M059J (cell line): ENCODE measurements at places on chromosomes 1 and 21.

DNA sequence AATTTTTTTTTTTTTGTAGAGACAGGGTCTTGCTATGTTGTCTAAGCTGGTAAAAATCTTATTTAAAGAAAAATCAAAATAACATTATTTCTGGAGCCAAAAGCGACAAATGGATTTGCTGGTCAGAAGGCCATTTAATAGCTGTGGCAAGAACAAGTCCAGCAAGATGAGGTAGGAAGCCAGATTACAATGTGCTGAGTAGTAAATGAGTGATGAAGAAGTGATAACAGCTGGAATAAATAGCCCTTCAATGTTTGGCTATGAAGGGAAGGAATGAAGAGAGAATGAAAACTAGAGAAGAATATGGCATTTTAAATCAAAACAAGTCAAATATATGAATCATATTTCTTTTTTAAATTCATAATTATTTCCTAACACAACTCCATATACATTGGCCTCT lies 34.5 kb downstream of the SYDE2 start:
- no peak for DNase-seq

DNA sequence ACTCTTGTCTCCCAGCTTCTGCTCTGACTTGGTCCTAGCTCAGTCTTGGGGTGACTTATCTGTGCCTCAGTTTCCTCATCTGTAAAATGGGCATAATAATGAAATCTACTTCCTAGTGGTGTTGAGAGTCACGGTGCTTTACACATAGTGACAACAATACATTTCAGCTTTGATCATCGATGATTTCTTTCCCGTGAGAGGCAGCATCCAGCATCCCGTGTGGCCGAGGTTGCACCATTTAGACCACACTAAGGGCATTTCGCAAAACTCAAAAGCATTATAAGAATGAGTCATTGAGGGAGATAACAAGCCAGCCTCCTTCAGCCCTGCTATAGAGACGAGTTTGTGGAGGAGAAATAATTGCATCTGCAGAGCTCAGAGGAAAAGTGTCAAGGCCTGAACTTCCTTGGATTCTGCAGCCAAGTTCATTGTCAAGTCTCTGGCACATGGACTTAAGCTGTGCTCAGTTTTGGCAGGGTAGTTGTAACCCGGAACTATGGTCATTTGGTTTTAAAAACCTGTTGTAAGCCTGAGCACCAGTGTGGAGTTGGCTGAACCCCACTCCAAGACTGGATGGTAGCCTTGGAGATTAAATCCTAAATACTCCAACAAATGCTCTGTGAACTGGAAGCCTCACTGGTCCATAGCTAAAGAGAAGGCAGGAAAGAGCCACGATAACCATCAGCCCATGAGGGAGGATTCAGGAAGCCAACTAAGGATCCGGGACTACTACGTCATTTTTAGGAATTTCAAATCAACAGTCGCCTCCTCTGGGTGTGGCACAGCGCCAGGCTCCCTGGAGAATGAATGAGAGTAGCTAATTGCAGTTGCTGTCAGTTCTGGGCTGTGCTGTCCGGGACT lies 64.2 kb downstream of the TCP10L start:
- peak; percentile 99 for DNase-seq

DNA sequence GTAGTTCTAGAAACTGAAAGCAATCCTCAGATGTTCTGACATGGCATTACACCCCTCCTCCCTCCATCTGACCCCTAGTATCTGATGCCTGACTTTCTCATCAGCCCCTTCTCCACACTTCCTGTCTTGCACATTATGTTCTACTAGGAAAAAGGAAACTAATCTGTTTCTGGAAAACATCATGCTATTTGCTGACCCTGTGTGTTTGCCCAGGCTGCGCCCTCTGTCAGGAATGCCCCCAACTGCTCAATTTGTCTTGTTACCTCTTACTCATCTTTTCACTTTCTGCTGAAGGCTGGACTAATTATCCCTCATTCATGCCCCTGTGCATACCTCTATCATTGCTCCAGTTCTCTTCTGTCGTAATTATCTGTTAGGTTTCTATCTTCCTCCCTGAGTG lies 37.5 kb upstream of the DAB1 start:
- DNase-seq: no peak

GRCh38 chr21:35138665-35139381 lies 89.7 kb upstream of the RUNX1 start:
- peak; percentile 99 for DNase-seq

DNA sequence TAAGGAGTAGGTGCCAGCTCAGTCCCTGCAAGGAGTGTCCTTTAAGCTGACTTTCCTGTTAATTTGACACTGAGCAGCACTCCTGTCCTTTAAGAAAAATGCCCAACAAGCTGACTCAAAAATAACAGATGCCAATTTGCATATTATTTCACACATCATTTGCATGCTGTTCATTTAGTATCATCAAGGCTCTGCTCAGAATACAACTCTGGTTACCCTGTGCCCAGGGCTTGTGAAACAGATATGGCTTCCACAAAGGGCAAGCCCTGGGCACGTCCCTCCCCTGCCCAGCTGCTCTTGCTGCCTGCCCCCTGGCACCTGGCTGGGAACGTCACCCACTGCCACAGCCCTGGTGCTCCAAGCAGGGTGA lies 10.3 kb downstream of the KCNN3 start:
- DNase-seq: no peak

DNA sequence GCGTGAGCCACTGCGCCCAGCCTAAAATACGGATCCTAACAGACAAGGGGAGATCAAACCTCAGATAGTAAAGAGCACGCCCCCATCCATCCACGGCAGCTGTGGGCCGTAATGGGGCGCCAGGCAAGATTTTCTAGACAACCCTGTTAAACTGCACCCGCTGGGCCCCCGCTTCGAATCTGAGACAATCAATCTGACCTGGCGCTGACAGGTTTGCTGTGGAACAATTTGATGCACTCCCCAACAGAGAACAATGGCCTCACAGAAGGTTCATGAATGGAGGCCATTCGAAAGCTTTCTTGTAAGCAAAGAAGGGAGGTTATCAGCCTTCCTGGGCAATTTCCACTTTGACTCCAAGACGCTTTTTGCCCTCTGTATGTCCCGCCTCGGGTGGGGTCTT lies 30.5 kb downstream of the CLSTN1 start:
- no peak for DNase-seq

DNA sequence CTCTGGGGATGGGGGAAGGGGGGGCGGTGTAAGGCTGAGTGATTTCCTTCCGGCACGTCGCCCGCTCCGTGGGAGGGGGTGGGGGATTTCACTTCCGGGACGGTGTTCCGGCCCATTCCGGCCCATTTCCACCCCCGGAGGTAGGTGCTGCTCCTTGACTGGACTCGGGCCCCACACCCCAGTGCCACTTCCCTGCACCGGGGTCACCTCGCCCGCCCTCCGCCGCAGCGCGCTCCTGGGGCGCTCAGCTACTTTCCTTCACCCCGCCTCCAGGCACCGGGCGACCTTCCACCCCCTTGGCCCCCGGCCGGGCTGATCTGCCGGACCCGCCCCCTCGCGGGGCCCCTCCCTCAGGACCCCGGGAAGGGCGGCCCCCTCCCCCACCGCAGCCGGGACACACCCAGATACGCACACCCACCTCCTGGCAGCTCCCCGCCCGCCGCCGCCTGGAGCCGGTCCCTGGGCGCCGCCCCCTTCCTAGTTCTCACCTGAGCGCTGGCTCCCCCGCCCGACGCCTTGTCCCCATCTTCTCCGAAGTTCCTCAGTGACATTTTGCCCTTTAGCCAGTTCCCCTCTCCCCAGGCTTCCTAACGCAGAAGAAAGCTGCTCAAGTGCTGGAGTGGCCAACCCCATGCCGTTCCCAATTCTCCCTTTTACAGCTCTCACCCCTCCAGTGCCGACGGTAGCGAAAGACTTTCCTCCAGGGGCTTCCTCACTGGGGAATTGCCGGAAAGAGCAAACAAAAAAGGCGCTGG lies at the start of gene ZBTB37:
Gene ZBTB37 (plus strand): TSS at position 115 of the 755 bp plus-strand sequence. CDS start 1,846 bp downstream, outside the sequence.
- peak; percentile 80 for DNase-seq

DNA sequence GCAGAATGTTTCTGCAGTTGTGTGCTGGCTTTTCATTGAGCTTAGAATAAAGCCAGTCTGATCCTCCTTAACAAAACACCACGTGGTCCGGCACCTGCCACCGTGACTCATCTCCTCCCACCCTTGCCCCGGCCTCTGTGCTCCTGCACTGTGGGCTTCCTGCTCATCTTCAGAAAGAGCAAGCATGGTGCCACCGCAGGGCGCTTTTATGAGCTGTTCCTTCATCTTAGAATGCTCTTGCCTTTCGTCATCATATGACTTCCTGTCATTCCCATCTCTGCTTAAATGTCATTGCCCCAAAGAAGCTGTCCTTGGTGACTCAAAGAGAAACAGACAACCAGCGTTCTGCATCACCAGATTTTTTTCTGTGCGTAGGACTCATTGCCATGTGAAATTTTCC lies 117.8 kb downstream of the HHAT start:
- no peak for DNase-seq

DNA sequence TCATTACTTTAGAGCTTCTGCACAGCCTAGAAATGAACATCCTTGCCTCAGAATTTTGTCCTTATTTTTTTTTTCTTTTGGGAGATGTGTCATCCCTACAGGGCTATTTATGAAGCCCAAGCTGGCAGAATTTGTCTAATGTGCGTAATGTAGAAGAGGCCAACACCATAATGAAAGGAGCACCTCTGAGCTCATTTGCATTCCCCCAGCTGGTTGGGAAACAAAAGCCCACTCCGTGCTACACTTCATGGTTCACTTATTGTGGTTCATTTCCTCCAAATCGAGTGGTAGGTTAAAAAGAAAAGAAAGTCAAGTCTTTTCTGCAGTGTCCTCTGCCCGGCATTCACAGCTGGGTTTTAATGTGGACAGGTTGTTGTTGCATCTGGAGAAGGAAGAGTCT lies 73.5 kb downstream of the KAZN start:
- no peak for DNase-seq

DNA sequence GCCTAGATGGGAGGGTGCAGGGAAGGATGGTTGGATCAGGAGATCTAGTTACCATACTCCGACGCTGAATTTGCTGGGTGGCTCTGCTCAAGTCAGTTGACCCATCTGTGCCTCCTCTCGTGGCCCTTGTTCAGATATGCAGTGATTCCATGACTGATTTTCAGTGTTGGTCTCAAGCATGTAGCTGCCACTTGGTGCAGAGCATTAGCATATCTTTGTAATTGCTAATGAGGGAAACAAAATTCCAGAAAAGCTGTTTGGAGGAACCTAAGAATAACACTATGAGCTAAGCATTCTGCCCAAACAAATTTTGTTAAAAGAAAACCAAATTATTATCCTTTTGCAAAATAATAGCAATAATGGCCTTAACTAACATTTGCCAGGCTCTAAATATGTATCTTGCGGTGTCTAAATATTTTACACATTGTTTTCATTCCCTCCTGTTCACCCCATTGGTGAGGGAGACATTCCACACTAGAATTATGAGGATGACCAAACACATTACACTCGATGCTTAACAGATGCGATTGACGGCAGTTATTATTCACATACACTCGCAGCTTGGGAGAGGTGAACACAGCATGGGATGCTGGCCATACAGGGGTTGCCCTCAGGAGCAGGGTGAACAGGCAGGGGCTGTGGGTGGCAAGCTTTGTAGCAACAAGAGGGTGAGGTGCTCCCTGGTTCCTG lies 69.1 kb downstream of the KCNJ15 start:
- DNase-seq: no peak

DNA sequence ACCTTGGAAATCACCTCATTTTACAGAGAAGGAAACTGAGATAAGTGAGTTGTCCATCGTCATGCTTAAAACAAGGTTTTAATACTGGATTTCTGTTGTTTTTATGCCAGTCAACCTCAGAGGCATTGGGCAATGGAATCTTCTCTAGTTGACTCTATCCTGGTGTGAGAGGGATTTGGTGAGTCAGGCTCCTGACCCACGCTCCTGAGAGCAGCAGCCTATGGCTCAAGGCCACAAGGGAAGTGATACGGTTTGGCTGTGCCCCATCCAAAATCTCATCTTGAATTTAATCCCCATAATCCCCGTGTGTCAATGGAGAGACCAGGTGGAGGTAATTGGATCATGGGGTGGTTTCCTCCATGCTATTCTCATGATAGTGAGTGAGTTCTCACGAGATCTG lies 90.1 kb downstream of the TLR5 start:
- DNase-seq: peak; percentile 41

DNA sequence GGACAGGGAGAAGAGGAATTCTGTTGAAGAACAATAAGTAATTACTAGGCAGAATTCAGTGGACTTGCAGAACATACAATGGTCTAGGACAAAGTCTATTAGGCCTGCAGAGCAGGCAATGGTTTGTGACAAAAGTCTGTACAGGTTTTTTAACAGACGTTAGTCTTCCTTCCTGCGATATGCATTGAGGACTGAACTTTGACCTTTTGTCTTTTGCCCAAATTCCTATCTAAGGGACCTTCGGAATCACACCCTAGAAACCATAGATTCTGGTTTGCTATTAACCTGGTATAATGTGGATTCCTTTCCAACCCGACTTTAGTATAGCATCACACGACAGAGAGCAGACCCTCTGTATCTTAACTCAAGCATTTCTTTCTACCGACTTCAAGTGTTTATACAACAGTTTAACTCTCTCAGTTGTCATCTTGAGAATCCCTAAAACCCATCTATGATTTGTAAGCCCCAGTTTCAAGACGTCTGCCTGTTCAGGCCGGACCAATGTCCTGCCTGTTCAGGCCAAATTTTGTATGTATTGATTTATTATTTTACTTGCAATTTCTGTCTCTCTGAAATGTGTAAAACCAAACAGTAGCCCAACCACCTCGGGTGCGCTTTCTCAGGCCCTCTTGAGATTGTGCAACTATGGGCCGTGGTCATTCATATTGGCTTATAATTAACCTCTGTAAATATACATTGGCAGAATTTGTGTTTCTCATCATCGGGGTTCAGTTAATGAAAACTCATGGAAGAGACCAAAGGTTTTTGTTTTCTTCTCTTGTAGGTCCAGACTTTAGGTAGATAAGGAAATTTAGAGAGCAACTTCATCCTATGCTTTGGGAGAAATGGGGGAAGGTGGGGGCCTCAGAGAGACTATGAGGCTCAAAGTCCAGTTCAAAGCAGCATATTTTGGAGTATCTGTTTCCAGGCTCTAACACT lies 76.9 kb upstream of the TNFSF18 start:
- DNase-seq: no peak

- DNase-seq: no peak
Measured at GRCh38 chr1:35037206-35037605, 5.5 kb upstream of the ZMYM6 start.

DNA sequence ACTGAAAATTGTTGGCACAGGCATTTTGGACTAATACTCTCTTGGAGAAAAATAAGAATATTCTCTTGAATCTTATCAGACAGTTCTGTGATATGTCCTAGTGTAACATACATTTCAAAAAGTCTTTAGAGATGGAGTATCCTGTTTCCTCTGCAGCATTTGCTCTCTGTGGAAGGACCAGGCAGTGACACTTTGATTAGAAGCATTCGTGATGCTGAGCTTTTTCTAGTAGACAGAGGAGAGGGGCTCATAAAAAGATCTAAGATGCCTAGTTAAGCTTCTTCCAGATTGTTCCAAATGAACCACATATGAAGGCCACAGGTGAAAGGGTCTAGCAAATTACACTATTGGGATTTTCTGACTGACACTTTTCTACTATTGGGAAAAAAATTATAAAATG lies 120.3 kb downstream of the C1orf21 start:
- no peak for DNase-seq

DNA sequence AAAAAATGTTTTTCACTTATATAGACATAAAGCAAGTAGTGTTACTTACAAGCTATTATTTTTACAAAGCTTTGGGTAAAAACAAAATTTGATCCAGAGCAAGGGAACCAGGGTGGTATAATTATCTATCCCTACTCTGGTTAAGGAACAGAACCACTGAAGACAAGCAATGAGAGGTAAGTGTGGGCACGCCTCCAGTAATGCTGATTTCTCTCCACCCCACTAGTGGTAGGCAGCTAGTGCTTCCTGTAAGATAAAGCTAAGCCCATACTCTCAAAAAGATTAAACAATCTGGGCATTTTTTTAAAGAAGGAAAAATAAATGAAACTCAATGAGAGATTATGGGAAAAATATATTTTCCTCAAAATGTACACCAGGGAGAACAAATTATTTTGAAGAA lies 22.1 kb downstream of the TFB2M start:
- DNase-seq: no peak
